Activated CD4-positive, alpha-beta T cell treated with anti-CD3 and anti-CD28 coated beads for 48 hours (primary cell): ENCODE measurements at places on chromosomes 2 and 18.

DNA sequence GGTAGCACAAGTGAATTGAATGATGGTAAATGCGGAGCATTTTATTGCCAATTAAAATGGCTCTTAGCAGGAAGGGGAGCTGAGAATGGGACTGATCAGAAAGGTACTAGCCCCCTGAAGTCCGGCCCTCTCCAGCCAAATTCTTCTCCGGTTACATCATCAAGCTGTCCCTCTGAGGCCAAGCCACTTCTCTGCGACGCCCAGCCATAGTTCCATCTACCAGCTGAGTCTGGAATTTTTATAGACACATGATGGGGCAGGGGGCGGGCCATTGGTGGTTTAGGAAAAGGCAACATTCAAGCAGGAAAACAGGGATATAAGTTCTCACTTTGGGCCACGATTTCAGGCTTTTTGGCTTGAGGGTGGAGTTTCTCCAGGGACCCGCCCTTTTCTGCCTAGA lies 22.7 kb downstream of the RPRM start:
- no peak for DNase-seq

DNA sequence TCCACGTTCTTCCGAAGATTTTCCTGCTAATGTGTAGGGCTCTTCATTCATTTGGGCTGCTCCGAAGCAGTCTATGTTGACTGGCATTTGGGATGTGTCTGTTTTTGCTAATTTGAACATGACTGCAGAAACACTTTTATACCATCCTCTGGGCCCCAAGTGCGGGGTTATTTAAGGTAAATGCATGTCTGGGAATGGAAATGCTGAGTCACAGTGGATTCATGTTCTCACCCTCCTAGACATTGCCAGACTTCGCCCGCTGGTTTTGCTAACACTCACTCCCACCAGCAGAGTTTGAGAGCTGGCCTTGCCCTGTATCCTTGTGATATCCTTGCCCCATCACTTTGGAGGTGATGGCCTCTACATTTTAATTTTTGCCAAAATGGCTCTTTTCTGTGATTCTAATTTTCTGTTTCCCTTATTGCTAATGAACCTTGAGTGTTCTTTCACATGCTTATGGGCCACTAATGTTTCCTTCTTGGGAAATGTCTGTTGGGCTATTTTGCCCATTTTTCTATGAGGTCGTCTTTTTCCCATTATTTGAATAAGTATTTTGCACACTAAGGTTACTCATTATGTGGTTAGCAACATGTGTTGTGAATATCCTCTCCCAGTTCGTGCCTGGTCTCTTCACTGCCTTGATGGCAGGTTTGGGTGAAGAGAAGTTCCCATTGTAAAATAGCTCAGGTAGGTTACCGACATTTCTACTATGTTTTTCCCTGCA lies 204.1 kb downstream of the GLI2 start:
- DNase-seq: peak; percentile 9

- peak; percentile 69 for DNase-seq
These were observed 51.0 kb downstream of the LDLRAD4 start for GRCh38 chr18:13269521-13270011.

GRCh38 chr2:30234180-30234971 lies 3.0 kb downstream of the LBH start:
- DNase-seq: peak; percentile 75

DNA sequence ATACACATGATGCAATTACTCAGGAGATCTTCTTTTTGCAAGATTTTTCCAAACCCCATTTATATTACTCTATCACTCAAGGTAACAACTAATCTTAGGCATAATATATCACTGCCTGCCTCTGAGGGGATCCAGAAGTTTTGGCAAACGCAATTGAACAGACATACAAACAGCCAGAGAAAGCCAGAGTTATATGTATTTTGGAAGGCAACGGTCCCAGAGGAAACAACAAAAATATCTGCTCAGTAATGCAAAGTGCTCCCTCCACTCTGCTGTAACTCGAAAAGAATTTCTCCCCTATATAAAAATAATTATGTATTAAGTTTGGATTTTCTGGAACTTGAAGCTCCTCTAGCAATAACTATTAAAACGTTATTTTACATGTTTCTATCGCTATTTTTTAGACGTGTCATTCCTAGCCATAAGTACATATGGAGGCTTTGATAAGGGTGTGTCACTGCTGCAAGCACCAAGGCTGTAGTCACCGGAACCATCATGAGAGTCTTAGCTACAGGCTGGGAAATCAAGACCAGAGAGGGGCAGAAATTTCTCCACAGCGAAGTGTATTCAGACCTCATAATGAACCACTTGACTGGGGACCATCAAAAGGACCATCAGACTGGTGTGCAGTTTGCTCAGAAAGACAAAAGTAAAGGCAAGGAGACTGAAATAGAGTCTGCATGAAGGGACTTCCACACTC lies 3.7 kb upstream of the GKN1 start:
- DNase-seq: no peak

GRCh38 chr2:219037783-219038499 lies 3.4 kb downstream of the CFAP65 start:
- no peak for DNase-seq

- DNase-seq: no peak
These were observed 19.2 kb downstream of the CDC42EP3 start for GRCh38 chr2:37652199-37652640.

DNA sequence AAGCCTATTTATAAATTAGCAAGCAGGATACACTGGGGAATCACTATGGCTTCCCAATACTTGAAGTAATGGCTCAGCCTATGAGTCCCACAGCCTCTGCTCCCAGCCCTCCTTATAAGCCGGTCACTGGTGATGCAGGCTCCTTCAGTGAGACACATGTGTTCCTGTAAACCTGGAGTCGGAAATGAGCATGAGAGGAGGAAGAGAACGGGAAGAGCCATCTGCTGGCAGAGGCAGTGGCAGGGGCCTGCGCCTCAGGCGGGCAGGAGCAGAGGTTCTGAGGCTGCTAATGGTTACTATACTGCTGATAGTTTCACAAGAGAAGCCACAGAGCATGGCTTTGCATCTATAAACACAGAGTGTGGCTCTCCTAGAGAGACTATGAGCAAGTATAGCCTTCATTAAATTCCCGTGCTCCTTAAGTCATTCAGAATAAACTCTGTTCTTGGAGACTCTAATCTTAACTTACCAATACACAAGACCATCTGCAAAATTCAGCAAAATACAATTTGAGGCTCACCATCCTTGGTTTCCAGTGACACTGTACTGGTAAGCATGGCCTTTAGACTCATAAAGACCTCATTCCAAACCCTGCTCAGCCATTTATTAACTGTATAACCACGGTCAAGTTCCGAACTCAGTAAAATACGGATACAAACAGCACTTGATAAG lies 63.3 kb downstream of the FBXO15 start:
- no peak for DNase-seq

DNA sequence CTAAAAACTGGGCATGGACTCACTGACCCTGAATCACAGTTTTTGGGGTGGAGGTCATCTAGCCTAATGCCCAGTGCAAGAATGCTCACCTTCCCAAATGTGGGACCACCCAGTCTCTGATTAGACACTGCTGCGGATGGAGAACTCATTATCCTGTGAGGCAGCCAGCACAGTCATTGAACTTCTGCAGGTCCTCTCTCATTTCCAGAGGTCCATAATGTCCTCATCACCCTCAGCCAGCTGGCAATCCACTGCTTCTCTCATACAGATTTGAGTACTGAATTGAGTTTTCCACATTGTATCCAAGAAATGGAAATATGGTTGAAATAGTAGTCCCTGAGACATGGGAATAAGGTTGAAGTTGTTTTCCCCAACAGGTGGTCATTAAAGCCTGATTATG lies 5.0 kb upstream of the MYO5B start:
- no peak for DNase-seq

DNA sequence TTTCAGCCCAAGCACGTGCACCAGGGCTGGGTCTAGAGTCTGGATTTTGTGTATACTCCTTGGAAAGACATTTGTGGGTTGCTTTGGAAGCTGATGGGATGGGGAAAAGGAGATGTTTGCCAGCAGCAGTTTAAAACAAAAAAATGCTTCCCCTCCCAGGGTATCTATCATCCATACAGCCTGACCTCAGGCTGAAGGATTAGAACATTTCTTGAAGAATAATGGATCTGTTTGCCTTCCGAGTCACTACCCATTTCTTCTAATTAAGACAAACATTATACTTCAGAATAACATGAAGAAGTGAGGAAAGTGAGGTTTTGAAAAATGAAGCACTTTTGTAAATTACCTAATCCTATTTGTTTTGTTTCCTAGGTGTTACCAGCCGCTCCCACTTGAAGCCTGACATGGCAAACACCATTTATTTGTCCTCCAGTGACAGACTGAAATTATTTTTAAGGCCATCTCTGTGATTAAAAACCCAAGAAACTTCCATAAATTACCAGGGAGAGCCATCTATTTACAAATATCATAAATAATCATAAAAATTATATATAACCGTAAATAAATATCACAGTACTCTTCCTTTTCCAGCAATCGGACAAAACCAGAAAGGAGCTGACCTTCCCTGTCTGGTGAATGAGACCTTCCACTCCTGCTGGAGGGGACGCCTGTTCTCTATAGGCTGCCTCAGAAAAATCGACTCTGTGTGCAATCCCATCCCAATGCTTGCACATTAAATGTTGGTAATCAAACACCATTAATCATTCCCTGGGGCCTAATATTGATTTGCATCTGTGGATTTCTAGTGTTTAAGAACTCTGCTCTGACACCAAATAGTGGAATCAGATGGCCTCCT lies 106.8 kb downstream of the C1D start:
- no peak for DNase-seq

- DNase-seq: no peak
These were observed 23.7 kb downstream of the ATP9B start for GRCh38 chr18:79092874-79093273.
